ENCODE measurements at places on chromosomes 16 and 17. TPM values are rescaled to one million over a fixed set of nuclear protein-coding genes. Genes with fewer than 3 reads are reported as not detected.

- H3K27me3 ChIP-seq = no peaks in the 10 kb centered on the region
- no peaks in the 10 kb centered on the region for H3K36me3 ChIP-seq
- H3K4me3 ChIP-seq = no peak overlapping the region
- H3K27ac ChIP-seq = no peak overlapping the region
Observed at GRCh38 chr17:48241131-48241591, 133.6 kb downstream of the SNX11 start.

GRCh38 chr16:74611721-74612120, 4.8 kb upstream of the GLG1 start:
- no peak overlapping the region for H3K4me3 ChIP-seq
- no peak overlapping the region for H3K27ac ChIP-seq
- H3K4me1 ChIP-seq = no peaks in the 10 kb centered on the region
- no peaks in the 10 kb centered on the region for H3K36me3 ChIP-seq
- no peak for DNase-seq

The FOXJ1 gene
- not detected for total RNA-seq

- no peak for DNase-seq
- H3K4me1 ChIP-seq = no peaks in the 10 kb centered on the region
- no peaks in the 10 kb centered on the region for H3K36me3 ChIP-seq
- no peaks in the 10 kb centered on the region for H3K27me3 ChIP-seq
Observed at GRCh38 chr17:8338753-8339140, 893 bp upstream of the ODF4 start.

The CARD14 gene
- total RNA-seq = not detected

DNA sequence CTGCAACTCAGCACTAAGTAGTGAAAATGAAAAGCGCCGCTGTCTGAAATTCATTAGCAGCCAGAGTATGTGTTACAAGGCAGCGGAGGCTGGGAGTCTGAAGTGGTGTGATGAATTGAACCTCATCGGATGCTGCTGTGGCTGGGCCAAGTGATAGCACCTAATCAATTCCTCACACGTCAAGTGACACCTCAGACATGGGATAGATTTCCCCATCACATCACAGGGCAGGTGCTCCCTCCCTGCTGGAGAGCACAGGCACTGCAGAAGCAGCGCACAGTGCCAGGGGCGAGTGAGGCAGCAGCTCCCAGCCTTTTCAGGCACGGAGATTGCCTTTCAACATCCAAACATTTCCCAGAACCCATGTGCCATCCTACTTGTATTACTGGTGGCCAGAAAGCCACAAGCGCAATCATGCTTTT, 32.2 kb downstream of the DRC3 start:
- peaks cover 9% of the 10 kb centered on the region for H3K36me3 ChIP-seq
- DNase-seq = no peak
- H3K27me3 ChIP-seq = no peaks in the 10 kb centered on the region
- no peaks in the 10 kb centered on the region for H3K4me1 ChIP-seq
- H3K27ac ChIP-seq = no peak overlapping the region
- H3K4me3 ChIP-seq = no peak overlapping the region

The WFIKKN2 gene
- total RNA-seq = 0.14 TPM

GRCh38 chr16:67264277-67264676, 15.1 kb upstream of the PLEKHG4 start:
- H3K36me3 ChIP-seq = no peaks in the 10 kb centered on the region
- no peaks in the 10 kb centered on the region for H3K27me3 ChIP-seq
- no peaks in the 10 kb centered on the region for H3K4me1 ChIP-seq
- no peak overlapping the region for H3K27ac ChIP-seq
- no peak overlapping the region for H3K4me3 ChIP-seq

The SOX9 gene
- total RNA-seq = 0.28 TPM

- DNase-seq = no peak
- H3K27ac ChIP-seq = no peak overlapping the region
- H3K36me3 ChIP-seq = peaks cover 29% of the 10 kb centered on the region
- H3K27me3 ChIP-seq = no peaks in the 10 kb centered on the region
- no peak overlapping the region for H3K4me3 ChIP-seq
Observed at GRCh38 chr16:57029161-57030160, 40.1 kb downstream of the NLRC5 start.

DNA sequence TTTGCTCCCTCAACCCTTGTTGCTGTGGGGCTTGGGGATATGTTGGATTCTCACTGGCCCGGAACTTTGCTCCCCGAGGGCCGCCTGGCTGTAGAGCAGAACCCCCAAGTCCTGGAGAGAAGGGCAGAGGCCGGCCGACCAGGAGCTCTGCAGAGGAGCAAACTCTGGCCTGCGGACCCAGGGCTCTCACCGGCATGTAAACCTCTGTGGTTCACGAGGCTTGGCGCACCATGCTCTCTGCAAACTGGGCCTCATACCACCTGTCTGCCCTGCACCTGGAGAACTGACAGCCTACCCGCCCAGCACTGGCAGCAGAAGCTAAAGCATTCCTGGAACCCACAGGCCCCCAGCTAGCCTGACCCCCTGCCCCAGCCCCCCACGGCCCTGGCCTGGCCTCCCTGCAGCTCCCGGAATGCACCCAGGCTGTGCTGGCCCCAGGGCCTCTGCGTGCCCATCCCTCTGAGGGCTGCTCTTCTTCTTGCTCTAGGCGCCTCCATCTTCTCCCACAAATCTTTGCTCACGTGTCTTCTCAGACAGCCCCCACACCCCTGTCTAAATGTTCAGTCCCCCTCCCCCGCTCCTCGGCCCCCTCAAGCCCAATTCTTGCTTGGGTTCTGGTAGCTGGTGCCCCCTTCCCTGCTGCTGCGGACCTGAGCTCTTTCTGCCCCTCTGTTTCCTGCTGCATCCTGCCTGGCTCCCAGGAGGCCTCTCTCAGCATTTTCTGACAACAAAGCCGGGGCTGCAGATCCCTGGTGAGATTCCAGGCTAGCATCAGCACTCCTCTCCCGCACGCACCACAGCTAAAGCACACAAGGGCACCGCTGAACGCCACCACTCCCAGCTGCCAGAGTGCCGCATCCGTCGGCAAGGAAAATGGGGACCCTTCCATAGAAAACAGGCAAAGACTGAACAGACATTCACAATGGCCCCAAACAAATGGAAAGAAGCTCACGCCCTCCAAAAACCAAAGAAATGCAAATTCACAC, 23.3 kb downstream of the ACTG1 start:
- H3K27me3 ChIP-seq = peaks cover 4% of the 10 kb centered on the region
- no peak overlapping the region for H3K27ac ChIP-seq
- no peak overlapping the region for H3K4me3 ChIP-seq
- no peaks in the 10 kb centered on the region for H3K36me3 ChIP-seq
- DNase-seq = no peak

DNA sequence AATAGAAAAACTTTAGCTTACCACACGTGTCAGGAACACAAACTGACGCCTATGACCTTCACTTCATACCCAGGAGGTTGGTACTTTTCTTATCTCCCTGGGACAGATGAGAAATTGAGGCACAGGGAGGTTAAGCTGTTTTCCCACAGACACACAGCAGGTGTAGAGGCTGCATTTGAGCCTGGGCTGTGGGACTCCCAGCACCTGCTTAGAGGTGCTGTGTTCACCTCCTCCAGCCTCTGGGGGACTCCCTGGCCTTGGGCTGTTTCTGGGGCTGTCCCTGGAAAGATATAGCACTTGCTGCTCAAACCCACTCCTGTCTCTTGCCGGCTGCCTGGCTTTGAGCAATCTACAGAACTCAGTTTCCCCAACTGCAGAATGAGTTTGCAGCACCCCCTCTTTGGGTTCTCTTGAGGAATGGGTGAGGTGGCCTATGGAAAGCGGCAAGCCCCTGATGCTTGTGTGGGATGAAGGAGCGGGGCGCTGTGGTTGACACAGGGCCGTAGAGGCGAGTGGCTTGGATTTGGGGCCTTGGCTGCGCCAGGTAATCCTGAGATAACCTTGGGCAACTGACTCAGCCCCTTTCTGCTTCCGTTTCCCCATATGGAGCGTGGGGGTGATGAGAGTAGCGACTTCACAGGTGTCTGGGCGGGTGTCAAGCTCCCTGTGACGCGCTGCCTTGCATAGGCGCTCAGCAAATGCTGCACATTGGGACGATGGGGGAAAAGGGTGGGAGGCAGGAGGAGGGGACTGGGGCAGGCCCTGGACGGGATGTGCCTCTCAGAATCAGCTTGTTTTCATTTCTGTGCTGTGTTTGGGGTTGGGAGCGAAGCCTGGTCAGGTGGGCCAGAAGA, 104.5 kb upstream of the CIBAR2 start:
- no peak overlapping the region for H3K27ac ChIP-seq
- no peaks in the 10 kb centered on the region for H3K36me3 ChIP-seq
- DNase-seq = no peak
- no peak overlapping the region for H3K4me3 ChIP-seq
- no peaks in the 10 kb centered on the region for H3K4me1 ChIP-seq

DNA sequence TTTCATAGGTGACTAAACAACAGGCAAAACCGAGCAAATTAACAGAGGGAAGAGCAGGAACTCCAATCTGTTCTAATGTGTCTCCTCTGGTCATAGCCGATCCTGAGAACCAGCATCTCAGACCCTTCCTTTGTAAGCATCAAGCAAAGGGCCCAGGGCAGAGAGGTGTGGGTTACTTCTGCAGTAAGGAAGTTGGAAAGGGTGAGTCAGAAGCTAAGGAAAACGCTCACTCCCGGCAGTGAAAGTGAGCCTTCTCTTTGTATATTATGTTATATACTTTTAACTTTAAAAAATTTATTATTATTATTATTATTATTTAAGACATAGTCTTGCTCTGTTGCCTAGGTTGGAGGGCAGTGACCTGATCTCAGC, 77.7 kb downstream of the MRM3 start:
- H3K27ac ChIP-seq = peak overlapping the region; percentile 80
- no peak overlapping the region for H3K4me3 ChIP-seq
- H3K4me1 ChIP-seq = peaks cover 77% of the 10 kb centered on the region
- no peaks in the 10 kb centered on the region for H3K27me3 ChIP-seq
- no peak for DNase-seq

The ENPP7 gene
- not detected for total RNA-seq

DNA sequence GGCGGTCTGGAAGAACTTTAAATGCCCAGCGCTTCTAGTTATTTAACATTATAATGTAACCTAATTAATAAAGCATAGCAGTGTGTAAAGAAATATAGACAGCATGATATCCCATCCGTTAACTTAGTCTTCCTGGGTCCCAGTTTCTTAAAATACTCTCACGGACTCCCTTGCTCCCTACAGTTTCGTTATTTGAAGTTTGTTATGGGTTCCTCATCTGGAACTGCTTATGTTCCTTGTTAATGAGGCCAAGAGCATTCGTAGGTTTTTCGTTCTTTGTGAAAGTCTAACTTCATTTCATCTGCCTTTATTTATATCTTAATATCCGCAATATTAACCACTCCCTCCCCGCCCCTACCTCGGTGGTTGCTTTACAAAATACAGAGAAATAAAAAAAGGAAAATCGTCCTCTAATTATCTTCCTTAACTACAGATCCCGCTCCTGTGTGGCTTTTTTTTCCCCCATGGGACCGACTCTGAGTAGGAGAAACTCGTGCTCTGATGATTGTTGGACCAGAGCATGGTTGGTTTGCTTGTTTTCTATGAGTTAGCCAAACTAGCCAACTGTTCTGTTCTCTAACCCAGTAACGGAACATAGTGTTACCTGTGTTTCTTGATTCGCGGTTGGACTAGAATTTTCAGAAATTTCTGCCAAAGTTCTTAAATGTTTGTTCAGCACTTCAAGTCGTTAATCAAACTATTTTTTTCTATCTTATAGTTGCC, 863 bp downstream of the ADPRM start:
- DNase-seq = no peak
- no peaks in the 10 kb centered on the region for H3K36me3 ChIP-seq
- H3K27me3 ChIP-seq = no peaks in the 10 kb centered on the region

DNA sequence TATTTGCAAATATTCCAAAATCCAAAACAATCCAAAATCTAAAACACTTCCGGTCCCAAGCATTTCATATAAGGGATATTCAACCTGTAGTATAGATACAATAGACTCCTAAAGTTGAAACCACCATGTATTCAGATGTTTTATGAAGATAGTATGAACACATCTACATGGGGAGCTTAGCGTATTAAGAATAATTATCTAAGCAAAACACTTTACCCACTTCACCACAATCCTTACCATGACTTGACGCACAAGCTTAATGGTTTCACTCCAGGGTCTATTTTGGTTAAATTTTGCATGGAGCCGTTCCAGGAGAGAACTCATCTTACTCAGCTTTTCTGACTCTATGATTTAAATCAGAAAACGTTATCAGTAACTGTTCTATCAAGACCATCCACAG, 3.5 kb downstream of the MED1 start:
- DNase-seq = no peak
- H3K4me3 ChIP-seq = no peak overlapping the region
- no peaks in the 10 kb centered on the region for H3K27me3 ChIP-seq
- H3K4me1 ChIP-seq = peaks cover 13% of the 10 kb centered on the region

DNA sequence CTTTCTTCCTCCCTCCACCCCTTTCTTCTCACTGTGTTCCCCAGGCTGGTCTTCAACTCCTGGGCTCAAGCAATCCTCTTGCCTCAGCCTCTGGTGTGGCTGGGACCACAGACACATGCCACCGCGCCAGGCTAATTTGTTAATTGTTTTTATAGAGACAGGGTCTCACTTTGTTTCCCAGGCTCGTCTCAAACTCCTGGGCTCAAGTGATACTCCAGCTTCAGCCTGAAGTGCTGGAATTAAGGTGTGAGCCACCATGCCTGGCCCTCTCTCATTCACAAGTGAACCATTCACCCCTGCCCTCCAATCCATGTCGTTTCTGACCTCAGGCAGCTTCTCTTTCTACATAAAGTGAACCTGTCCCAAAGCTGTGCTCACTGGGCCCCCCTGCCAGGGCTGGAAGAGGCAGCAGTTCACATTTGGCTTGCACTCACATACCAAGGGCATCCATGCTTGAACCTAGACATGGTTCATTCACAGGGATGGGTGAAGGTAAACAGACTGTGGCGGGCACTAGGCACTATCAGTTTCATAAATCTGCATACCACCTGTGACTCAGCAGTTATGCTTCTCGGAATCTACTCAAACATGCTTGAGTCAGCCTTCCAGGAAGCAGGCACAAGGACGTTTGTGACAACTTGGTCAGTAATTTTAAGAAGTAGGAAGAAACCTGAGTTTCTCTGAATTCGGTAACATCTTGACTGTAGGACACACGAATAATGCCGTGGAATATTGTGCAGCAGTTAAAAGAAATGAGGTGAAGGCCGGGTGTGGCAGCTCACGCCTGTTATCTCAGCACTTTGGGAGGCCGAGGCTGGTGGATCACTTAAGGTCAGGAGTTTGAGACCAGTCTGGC, 6.0 kb upstream of the RNF213 start:
- peak overlapping the region; percentile 53 for H3K27ac ChIP-seq
- DNase-seq = no peak
- H3K27me3 ChIP-seq = no peaks in the 10 kb centered on the region
- peaks cover 14% of the 10 kb centered on the region for H3K4me1 ChIP-seq
- H3K4me3 ChIP-seq = no peak overlapping the region

DNA sequence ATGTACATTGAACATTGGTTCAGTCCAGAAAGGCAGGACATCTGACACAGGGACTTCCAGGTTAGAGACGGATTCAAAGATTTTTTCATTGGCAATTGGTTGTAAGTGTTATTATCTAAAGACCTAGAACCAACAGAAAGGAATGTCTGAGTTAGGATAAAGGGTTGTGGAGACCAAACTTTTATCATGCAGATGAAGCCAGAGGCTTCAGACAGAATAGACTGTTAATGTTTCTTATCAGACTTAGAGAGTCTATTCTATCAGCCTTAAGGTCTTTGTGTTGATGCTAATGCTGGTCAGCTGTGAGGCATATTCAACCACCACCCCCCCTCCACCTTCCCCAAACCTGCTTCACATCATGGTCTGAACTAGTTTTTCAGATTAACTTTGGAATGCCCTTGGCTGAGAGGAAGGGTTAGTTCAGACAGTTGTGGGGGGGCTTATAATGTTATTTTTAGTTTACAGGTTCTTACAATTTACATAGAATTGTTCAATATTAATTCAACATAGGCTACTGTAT, 2.1 kb upstream of the ITGB3 start:
- H3K27ac ChIP-seq = no peak overlapping the region
- no peak for DNase-seq
- no peak overlapping the region for H3K4me3 ChIP-seq
- H3K36me3 ChIP-seq = no peaks in the 10 kb centered on the region
- no peaks in the 10 kb centered on the region for H3K4me1 ChIP-seq

All from sigmoid colon (tissue), 7 donors.